Fibroblast of skin of right biceps (primary cell): ENCODE measurements at places on chromosomes 16 and 17.

DNA sequence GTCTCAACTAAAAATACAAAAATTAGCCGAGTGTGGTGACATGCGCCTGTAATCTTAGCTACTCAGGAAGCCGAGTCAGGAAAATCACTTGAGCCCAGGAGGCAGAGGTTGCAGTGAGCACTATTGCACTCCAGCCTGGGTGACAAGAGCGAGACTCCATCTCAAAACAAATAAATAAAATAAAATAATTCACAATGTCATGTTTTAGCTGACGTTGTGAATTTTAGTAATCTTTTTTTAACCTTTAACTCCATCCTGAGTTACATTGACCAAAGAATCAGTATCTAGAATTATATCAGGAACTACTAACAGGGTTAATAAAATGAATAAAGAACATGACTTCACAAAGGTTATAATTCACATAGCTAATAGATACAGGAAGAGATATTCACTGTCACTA is 5.9 kb downstream of the RBL2 start:
- no peak for DNase-seq

DNA sequence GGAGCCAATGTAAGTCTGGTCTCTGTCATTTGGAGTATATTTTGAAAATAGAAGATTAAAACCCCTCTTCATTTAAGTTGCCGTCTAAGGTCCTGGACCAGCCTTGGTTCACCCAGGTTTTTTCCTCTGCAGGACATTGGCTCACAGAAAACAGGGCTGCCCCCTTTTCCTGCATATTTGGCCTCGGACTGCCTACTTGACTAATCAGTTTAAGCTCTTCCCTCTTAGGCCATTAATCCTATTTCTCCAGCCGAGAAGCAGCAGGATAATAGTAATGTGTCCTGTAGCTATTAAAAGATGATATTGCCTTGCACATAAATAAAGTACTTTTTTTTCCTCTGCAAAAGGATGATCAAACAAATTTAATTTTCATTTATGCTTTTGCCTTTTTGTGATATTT is 52.1 kb downstream of the PRKCA start:
- DNase-seq = no peak

- no peak for DNase-seq
Observed at GRCh38 chr16:69942627-69943170, 8.4 kb upstream of the CLEC18A start.

DNA sequence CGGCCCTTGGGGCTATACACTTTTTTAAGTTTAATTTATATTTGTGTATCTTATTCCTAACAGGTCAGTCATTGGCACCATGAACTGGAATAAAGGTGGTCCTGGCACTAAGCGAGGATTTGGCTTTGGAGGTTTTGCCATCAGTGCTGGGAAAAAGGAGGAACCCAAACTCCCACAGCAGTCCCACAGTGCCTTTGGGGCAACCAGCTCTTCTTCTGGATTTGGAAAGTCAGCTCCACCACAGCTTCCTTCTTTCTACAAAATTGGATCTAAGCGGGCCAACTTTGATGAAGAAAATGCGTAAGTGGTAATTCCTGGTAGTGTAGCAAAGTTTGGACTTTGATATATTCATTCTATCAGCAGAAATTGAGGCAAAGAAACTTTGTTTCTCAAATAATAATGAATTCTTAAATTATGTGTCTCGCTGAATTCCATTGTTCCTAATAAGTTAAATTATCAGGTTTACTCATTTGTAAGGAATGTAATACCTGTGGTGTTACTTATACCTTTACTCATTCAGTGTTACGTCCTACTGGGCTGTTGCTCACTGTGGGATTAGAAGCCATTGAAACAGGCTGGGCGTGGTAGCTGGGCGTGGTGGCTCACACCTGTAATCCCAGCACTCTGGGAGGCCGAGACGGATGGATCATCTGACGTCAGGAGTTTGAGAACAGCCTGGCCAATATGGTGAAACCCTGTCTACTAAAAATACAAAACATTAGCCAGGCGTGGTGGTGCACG is 13.2 kb downstream of the DDX42 start:
- no peak for DNase-seq

DNA sequence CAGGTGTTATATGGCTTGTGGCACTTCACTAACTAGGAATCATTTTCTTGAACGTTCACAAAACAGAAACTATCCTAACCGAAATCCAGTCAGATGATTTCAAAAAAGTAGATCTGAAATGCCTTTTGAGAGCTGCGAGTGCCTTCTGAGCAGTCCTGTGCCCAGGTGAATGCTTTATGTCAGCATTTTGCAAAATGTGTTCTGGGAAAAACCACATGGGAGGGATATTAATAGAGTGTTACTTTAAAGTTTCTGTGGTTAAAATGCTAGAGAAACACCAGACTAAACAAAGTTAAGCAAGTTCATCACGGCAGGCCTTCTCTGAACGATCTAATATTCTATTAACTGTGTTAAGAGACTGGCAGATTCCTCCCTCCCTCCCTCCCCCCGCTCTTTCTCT is 15.8 kb upstream of the RGS9 start:
- DNase-seq = no peak

DNA sequence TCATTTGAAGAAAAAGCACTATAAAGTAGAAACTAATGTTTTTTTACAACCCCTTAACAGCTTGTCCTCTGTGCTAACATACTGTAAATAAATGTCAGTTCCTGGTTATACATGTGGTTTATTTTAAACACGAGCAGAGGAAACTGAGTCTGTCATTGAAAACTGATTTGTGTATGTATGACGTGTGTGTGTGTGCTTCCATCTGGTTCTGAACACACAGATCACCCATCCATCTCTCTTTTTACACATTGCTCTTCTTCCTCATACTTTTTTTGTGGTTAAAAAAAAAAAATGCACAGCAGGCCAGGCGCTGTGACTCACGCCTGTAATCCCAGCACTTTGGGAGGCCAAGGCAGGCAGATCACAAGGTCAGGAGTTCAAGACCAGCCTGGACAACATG is 49.5 kb downstream of the ZNF423 start:
- DNase-seq = peak; percentile 78

DNA sequence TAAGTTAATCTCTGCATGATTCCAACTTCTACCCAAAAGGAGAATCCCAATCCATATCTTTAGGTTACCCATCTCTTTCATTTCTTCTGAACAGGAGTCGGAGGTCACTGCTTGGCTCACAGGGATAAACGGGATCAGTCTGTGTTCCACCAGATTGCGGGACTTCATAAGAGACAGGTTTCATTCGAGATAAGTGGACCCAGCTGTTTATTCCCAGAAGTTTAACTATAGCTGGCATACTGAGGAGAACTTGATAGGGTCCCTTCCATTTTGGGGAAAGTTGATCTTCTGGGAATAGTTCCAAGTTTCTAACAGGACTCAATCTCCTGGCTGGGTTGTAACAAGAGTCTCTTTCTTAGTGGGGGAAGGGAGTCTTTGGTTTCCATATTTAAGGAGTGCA is 45.4 kb upstream of the ARL4D start:
- DNase-seq = no peak

- DNase-seq = no peak
Observed at GRCh38 chr16:56005958-56006357, 130.8 kb upstream of the CES5A start.

DNA sequence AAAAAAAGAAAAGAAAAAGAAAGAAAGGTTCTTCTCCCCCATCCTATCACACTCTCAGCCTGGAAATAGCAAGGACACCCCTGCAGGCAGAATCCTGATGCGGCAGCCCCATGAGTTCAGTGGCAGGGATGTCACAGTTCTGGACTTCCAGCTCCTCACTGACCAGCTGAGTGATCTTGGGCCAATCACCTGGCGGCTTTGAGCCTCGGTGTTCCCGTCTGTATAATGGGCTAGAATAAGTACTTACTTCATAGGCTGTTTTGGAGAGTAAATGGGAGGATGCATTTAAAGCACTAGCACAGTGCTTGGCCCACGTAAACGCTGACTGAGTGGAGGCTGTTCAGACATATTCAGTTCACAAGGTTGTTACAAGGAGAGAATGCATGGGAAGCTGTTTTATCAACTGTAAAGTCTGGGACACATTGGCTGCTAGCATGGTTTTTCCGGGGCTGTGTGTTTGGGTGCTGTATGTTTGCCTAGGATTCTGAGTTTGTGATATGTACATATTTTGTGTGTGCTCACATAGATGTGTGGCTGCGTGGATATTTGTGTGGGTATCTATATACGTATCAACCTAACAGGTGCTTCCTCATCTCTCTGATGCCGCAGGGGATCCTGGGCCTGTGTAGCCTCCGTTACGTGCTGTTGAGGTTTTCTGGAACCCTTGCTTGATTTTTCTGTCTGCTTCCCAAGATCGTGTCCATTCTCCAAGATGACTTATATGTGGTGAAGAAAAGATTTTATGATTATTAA is 3.4 kb downstream of the BHLHA9 start:
- DNase-seq = no peak

DNA sequence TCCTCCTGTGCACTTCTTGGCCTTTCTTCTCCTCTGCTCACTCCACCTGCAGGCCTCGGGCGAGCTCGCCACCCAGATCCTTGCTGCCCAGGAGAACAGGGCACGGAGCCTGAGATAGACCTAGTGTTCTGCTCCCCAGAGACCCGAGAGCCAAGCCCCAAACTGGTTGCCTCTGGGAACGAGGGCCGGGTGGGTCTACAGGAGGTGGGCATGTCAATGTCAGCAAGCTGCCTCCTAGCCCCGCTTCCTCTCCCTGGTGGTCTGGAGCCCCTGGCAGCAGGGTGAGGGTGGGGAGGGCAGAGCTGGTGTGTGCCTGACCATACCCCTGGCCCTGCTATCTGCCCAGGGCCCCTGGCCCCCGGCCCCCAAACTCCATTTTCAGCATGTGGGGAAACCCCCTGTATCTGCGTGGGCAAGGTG is 841 bp upstream of the NDRG4 start:
- DNase-seq = no peak

DNA sequence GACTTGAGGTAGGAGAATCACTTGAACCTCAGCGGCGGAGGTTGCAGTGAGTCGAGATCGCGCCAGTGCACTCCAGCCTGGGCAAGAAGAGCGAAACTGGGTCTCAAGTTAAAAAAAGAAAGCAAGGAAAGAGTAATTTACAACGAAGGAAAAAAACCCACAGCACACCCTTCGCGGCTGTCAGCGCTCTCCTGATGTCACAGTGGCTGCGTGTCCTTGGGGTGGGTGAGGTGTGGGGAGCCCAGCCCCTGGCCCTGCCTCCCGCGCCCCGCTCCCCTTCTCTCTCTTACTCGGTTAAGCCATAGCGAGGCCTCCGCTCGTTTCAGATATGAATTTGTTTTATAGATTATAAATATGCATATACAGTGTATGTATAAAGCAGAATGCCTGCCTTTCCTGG is 740 bp upstream of the JPT2 start:
- DNase-seq = no peak

- DNase-seq = no peak
Observed at GRCh38 chr16:48280546-48280945, 33.2 kb upstream of the ABCC11 start.

DNA sequence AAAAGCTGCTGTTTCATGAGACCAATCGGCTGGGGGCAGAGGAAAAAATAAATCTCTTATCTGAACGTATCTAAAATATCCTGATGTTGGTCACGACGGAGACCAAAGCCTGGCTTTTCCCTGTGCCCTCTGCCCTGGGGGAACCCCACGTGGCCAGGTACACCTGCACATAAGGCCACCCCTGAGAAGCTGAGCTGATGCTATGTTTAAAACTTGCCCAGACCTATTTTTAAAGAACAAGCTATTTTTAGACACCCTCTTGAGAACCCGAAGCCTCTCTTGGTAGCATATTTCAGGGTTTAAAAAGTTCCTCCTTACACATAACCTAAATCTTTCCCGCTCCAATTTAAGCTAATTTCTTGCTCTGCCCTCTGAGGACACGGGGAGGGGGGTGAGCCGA is 210.4 kb downstream of the GSG1L start:
- no peak for DNase-seq

- DNase-seq = no peak
Observed at GRCh38 chr16:4886151-4886550, 38.9 kb downstream of the UBN1 start.

DNA sequence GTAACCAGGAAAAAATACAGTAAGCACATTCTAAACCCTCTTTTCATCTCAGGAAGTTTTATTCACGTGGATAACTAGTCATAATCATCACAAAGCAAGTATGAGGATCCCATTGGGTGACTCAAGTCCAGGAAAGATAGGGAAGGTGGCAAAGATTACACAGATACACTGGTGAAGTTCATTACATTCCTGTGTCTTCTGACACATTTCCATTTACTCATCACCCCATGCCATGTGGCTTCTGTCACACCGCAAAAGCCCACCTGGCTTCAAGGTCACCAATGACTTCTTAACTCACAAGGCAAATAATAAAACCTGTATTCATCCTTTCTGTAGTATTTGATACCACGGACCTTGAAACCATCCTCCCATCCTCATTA is 17.0 kb downstream of the HS3ST3A1 start:
- peak; percentile 83 for DNase-seq

DNA sequence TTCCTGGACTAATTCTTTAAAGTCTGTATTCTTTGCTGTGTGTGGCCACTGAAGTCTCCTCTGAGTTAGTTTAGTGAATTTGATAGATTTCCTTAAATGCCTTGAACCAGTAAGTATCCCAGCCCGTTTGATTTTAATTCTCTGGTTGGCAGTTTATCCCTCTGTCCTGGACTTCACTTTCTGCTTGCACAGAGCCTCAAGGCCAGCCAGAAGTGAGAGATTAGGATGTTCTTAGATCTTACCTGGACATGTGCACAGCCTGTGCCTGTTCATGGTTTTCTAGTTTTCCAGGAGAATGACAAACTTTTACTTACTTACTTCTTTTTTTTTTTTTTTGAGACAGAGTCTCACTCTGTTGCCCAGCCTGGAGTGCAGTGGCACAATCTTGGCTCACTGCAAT is 10.8 kb upstream of the SLC38A7 start:
- DNase-seq = no peak

GRCh38 chr17:2980904-2981246 is 82.5 kb downstream of the OR1D5 start:
- DNase-seq = no peak

GRCh38 chr16:86424398-86424797 is 85.9 kb upstream of the FOXF1 start:
- no peak for DNase-seq

DNA sequence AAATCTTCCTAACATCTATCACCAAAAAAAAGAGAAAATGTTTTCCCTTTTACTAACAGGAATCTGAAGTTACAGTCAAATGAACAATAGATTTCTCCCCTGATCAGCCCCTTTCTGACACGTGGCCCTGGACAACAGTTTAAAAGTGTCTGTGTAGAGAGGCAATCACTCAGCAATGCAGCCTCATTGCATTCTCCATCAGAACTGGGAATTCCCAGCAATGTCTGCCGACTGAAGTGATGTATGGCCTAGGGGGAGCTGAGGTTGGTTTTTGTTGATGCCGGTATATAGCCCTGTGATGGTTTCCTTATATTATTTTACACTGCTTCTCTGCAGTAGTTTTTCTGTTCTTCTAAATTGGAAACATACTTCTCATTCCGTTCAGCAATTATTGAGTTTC is 904.3 kb upstream of the CDH8 start:
- DNase-seq = no peak

DNA sequence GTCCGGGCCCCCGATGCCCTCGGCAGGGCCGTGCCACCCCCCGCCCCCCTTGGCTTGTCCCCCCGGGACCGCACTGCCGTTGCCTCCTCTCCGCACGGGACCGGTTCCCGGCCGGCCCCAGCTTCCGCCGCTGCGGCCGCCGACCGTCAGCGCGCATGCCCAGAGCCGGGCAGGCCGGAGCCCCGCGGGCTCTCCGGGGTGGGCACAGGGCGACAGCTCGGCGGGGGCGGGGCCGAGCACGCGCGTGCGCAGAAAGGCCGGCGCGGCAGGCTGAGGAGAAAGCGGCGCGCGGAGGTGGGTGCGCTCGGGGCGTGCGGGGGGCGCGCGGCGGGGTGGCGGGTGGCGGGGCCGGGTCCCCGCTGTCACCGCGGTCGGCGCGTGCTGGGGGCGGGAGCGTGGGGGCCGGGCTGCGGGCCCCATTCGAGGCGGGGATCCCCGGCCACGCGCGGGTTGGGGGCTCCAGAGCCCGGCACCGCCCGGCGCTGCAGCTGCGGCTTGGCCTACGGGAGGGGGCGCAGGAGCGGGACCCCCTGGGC is at the start of gene TBC1D24:
Gene TBC1D24 (plus strand): TSS at position 251 of the 536 bp plus-strand sequence. CDS start 21,022 bp downstream, outside the sequence.
- DNase-seq = peak; percentile 83
